ENCODE measurements at places on chromosomes 2 and 18.

GRCh38 chr2:191333911-191334357 is 88.7 kb downstream of the MYO1B start:
- DNase-seq, result no peak

- no peak for DNase-seq
These were observed 36.5 kb upstream of the PTPN4 start for GRCh38 chr2:119723186-119723585.

- DNase-seq, result peak; percentile 25
These were observed 739 bp downstream of the PKDCC start for GRCh38 chr2:42048299-42049220.

- DNase-seq, result no peak
These were observed 31.0 kb upstream of the WDSUB1 start for GRCh38 chr2:159317392-159318088.

DNA sequence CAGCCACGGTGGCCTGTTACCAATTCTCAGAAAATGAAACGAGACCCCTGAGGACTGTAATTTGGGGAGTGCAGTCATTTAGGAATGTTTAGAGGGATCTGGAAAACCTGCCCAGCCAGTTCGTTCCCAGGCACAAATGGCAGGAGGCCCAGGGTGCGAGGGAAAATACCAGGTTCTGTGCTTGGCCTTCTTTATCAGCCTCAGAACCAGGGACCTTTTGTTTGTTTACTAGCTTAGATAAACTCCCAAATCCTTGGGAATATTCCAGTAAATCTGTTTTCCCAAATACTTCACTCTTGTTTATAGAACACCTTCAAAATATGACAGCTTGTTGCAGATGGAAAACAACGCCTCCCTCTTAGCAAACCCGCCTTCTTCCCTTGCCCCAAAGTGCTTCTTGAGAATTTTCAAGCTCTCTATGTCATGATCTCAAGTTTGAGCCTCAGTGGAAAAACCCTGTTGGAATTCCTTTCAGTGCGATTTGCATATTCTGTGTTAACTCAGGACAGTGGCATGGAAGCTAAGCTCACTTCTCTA is 400.3 kb upstream of the SMIM21 start:
- no peak for DNase-seq

GRCh38 chr18:78099979-78100588 is 850.4 kb downstream of the GALR1 start:
- DNase-seq, result no peak

DNA sequence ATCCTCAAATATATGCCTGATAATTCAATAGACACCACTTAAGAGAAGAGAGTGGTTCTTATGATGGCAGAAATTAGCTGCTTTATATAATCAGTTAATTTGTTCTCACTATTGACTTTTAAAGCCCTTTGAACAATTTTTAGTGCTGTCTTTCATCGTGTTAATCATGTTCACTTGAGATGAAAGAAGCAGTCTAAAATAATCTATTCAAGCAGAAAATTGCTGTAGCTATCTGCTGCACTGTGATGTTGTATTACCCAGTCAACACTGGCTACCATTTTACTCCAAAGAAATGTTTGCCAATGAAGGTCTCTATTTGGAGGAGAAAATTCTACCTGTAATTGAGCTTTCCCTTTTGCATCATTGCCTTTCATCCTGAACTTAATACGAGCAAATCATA is 459.8 kb upstream of the FSIP2 start:
- no peak for DNase-seq

DNA sequence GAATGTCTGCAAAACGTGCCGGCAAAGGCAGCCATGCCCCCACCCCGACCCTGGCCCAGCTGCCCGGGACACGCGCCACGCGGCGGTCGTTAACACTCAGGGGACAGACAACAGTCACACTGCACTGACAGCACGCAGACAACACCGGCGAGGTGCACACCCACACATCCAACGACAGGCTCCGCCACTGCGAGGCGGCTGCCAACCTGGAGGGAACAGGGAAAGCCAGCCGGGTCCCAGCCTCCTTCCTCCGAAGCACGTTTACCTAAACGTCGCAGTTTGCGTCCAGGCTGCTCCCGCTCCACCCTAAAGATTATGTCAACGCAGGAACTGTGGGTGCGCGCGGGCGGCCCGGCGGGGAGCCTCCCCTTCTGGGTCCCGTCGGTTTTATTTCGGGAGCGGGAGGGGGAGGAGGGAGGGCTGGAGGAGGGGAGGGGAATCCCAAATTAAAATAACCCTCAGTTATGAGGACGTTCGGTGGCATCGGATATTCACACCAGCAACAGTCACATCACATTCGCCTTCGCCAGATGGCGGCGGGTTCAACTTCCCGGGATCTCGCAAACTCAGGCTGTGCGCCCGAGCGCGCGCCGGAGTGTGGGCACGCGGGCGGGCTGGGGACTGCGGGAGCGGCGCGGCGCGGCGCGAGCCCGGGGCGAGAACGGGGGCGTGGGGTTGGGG is 644 bp downstream of the PTGR3 start:
- peak; percentile 55 for DNase-seq

DNA sequence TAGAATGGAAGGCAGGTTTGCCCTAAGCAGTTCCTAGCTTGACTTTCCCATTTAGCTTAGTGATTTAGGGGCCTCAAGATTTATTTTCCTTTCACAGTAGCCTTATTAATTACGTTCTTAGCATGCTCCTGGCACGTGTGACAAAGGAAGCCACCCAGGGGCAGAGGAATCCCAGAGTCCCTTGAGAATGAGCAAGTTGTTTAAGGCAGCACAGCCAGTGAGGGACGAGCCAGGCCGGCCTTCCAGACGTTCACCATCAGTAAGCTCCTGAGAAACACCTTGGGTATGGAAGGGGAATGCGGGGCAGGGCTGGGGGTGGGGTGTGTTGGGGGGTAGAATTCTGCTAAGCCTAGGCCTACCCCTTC is 76.3 kb downstream of the SOWAHC start:
- DNase-seq, result no peak

DNA sequence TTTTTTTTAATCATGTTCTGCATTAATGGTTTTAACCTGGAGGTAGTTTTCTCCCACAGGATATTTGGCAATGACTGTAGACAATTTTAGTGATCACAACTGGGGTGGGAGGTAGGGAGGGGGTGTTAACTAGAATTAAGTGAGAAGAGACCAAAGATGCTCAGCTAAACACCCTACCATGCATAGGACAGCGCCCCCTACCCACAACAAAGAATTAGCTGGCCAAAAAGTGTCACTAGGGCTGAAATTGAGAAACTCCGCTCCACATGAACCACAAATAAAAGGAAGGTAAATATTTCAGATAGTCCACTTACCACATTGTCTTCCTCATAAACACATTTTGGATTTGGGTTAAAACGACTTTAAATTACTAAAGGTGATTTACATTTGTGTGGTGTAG is 942.6 kb downstream of the SUCLG1 start:
- peak; percentile 7 for DNase-seq

DNA sequence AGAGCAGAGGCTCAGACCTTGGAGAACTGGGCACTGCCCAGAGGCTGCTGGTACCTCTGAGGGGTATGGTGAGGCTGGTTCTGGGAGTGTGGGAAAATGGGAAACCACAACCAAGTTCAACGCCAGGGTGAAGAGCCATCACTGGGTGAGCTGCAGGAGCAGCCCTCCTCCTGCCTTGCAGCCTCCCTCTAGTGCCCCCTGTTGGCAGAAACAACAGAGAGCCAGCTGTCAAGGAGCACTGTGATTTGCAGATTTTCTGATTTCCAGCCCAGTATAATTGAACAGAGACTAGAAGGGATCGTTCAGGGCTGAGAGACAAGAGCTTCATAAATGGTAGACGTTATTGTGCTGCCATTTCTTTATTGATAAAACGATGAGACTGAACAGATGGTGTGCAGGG is 50.5 kb downstream of the MAPK4 start:
- DNase-seq, result no peak

GRCh38 chr2:36125702-36126101 is 229.9 kb upstream of the CRIM1 start:
- no peak for DNase-seq

- DNase-seq, result no peak
These were observed 72.1 kb upstream of the NOSTRIN start for GRCh38 chr2:168730344-168730743.

DNA sequence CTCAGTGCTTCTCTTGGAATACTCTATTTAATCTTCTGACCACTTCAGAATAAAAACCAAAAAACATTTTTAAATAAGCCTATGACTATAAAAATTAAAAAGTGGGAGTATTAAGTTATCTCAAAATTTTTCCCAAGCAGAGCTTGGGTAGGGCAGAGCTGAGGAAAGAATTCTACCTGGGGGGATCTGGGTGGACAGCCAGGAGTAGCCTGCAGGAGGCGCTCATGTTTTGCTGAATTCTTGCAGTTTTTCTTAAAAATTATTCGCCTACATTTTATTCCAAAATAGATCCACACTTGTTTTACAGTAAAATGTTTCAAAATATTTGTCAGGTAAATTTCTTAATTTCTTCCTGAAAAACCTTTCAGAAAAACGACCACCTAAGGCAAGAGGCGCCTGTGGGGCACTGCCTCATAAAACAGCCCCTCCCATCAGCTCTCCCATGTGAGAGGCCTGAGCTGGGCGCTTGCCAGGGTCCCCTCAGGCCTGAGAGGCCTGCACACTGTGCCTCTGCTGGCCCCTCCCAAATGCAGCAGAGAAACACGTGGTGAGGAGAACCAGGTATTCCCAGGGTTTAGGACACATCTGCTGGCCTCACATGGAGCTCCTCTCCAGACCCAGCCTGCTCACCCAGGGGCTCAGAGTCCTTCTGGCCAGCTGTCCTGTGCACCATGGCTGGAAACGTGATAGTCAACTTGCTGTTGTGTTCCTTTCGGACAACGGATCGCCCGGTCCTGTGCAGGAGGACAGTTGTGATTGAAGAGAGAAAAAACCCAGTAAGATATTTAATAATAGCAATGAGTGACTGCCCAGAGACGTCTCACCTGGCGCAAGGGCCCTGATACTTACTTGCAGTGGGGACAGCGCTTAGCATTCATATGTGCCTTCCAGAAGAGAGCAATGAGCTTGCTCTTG is 17.5 kb downstream of the POLR1A start:
- DNase-seq, result no peak

DNA sequence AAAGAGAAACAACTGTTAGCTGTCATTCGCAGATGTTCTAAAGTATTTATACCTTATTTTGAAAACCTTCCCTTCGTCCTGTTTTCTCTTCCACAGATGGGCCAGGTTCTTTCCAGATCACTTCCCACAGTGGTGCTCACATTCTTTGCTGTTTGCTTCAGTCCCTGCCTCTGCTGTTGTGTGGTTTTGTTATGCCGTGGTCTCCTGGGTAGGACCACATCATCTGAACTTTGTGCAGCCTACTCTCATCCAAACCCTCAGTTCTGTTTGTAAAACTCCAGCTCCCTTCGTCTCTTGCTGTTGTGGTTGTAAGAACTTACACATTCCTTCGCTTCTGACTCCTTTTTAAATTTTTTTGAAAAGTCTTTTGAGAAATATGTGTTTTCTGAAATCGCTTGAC is 38.1 kb downstream of the ZNF236 start:
- no peak for DNase-seq

DNA sequence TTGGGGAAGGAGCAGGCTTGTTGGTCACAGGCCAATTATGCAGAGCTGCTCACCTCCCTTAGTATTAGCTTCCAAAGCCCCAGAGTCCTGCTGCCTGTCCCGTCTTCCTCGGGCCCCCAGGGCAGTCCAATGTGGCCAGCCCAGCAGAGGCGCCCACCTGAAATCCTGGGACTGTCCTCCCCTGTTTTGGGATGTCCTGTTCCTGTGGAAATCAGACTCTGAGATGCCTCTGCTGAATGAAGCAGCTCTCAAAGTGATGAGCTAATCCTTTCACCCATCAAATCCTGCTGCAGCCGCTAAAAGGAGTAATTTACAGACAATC is 105.3 kb downstream of the CABLES1 start:
- DNase-seq, result no peak

DNA sequence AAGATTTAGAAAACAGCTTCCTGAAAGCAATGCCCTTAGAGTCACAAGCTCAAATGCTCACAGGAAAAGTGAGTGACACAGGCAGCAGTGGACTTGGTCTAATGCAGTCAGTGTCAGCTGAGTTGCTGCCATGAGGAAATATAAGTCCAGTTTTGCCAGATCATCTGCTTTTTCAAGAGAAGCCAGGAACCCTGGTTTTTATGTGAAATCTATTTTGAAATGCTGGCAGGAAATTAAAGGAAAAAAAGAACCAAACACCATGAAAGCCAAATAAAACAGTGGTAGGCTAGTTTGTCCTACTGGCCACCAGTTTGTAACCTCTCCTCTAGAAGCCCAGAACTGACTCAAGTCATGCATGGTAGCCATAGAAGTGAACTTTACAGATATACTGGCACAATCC is 109.2 kb downstream of the THADA start:
- no peak for DNase-seq

DNA sequence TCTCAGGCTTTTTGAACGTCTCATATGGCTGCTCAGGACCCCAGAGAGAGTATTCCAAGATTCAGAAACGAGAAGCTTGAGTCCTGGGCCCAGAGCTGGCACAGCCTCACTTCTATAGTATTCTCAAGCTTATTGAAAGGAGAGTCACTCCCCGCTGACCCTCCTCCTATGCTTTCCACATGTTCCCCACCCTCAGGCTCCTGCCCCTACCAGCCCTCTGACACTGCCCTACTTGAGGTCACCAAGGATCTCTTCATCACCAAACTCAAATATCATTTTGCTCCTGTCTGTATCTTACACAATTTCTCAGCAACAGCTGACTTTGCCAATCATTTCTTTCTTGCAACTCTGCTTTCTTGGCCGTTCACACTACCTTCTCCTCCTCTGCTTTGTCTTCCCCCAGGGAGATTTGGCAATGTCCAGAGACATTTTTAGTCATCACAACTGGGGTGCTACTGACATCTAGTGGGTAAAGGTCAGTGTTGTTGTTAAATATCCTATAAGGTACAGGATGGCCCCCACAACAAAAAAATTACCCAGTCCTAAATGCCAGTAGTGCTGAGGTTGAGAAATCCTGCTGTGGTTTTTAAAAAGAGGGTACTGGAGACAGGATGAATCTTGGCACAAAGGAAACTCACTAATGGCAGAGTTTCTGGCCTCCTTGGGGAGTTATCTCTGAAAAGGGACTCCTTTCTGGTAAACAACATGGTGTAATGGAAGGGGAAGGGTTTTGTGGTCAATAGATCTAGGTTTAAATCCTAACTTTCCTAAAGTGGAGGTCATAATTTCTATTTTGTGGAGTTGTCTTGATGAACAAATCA is 26.9 kb upstream of the INSIG2 start:
- peak; percentile 56 for DNase-seq

- DNase-seq, result no peak
These were observed 221.2 kb downstream of the IRS1 start for GRCh38 chr2:226578373-226578772.

DNA sequence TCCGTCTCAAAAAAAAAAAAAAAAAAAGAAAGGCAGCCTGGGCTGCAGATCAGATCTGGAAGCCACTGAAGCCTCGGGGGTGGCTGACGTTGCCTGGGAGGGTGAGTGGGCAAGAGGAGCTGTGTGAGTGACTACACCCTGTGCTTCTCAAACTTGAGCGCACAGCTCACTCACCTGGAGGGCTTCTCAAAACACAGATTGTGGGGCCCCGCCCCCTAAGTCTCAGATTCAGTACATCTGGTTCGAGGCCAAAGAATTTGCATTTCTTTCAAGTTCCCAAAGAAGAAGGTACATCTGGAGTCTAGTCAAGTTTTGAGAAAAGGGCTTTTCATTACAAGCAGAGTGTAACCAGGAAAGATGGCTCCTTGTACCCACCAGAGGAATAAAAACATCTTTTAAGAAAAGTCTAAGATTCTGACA is 97.7 kb upstream of the CAB39 start:
- no peak for DNase-seq
